ENCODE measurements at places on chromosomes 5 and 9.

GRCh38 chr9:117340422-117340821, 74.4 kb downstream of the ASTN2 start:
- no peak for DNase-seq

DNA sequence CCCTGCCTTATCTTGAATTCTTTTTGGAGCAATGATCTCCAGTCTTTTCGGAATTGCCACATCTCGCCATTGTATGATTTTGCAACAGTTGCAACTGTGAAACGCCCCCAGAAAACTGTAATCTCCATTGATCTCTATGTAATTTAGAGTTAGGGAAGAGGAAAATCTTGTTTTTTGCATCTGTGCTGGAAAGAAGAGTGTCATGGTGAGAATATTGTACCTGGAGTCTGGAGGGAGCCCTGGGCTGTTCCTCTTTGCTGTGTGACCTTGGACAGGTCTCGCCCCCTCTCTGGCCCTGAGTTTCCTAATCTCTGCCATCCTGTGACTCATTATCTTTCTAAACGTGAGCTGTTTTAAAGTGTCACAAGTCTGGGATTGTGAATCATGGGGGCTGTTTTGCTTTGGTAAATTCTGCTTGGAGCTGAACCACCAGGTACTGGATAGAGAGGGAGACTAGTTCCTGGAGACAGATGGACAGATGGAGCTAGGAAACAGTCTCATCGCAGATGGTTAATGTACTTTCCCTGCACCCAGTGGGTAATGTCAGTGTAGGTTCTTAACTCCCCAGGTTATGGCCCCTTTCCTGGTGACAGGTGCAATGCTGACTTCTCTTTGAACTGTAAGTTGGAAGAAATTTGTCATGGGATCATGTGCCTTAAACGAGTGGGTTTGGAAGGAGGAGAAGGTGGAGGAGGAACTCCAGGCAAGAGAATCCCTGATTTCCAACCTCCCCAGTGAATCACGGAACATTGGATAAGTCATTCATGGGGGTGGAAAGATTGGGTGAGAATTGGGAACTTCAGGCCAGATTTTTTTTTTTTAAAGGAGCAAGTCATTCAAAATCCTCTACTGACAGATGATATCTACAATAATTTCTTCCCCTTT, 19.6 kb downstream of the PPARGC1B start:
- peak; percentile 3 for DNase-seq

DNA sequence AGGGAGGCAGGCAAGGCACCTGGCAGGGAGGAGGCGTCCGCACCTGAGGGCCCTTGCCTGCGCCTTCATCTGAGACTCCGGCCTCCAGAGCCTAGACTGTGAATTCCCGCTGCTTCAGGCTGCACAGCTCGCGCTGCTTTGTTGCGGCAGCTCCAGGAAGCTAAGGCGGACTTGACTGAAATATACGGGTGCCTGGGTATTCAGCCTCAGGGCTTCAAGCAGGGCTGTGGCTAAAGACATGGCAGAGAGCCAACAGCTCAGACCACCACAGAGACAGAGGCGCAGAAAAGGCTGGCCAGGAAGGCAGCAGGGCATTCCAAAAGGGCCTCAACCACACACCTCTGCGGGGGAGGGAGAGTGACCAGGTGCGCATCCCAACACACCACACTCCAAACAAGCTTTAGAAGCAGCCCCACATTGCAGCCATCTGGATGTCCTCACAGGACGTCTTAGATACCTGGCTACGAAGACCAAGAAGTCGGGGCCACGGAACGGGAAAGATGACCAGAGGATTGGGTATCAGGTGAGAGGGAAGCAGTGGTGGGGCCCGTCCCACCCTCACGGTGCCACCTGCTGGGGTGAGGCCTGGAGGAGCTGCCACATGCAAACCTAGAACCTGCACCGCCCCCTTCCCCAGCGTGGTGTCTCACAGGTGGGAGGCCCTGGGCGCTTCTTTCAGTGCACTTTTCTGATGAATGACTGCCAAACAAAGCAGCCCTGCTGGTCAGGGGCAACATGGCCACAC, 1.7 kb upstream of the DPH7 start:
- no peak for DNase-seq

- DNase-seq: no peak
Measured at GRCh38 chr9:3018071-3018470, 174.2 kb upstream of the PUM3 start.

DNA sequence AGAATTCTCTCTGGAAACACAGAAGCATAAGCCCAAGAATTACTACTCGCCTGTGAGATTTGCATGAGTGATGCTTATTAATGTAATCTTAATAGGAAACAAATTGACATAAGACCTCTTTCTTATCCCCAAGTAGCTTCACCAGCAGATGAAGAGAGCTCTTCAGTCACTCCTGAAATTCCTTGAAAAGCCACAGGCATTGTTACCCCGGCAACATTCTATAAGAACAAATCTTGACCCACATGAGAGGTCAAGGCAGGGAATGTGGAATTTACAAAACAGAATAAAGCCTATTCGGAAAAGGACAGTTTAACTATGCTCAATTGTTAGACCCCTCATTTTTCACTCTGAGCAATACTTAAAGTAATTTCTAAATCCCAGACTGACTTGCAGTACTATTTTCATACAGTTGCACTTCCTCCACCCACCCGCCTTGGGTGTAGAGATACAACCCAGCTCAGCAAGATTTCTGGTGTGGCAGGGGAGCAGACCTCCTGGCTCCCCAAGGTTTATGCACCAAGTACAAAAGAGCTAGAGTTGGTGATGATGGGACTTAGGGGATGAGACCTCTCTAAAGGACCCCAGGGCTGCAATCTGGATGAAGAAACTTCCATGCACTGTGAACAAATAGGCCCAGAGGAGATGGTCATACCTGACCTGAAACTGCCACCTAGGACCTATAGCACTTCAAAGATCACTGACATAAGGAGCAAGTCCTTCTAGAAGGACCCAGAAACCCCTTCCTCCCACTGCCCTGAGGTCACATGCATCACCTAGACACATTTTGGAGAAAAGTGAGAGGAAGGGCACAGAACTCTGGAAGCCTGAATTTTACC, 242.1 kb downstream of the ZNF608 start:
- DNase-seq: no peak

DNA sequence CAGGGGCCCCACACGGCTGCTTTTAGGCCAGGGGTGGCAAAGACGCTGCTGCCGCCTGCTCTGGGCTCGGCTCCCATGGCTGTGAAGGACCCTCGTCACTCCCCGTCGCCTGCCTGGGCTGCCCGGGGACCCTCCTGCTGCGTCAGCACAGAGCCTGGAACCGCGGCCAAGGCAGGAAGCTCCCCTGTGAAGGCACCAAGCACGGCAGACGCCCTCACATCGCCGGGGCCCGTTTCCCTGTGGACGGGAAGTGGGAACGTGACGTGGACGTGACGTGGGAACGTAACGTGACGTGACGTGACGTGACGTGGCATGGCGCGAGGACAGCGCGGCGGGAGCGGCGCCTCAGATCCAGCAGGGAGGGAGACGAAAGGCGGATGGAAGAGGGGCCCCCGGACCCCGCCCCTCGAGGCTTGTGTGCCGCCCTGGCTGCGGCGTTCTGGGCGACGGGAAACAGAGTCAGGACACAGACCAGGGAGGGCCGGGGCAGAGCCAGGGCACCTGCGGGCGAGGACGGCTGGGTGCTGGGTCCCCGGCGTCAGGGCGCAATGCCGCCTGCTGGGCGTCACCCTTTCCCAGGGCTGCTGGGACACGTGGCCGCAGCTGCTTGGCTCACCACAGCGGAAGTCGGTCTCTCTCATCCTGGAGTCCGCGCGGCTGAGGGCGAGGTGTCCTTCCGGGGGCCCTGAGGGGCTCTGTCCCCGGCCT, 53.1 kb downstream of the MRPL36 start:
- DNase-seq: no peak

- DNase-seq: no peak
Measured at GRCh38 chr5:138606378-138607064, 31.3 kb upstream of the HSPA9 start.

DNA sequence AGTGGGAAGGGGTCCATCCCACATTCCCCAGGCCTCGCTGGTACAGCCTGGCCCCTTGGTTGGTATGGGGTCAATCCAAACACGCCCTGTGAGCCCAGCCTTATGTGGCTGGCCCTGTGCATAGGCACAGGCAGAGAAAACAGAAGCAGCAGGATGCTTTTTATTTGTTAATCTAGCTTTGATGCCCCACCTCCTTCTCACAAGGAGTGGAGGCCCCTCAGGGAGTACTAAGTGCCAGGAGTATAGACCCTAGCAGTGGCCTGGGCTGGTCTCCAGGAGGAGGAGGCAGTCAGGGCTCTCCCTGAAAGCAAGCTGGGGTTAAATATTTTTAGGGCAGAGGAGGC, 14.6 kb upstream of the TCF7 start:
- DNase-seq: no peak
